ENCODE measurements at places on chromosomes 4 and X. TPM values are rescaled to one million over a fixed set of nuclear protein-coding genes. Genes with fewer than 3 reads are reported as not detected.

RAB9A gene
- total RNA-seq, result 25.7 TPM

GRCh38 chrX:104254442-104255115 is at the start of gene ESX1:
ESX1 (minus strand) TSS chrX:104254933; CDS start chrX:104254849, 84 bp downstream.
- no peak for DNase-seq

ZDHHC9 gene
- total RNA-seq, result 8.3 TPM

GRCh38 chr4:41994461-41994985 is 4.2 kb downstream of the SLC30A9 start:
- no peak for DNase-seq

DNA sequence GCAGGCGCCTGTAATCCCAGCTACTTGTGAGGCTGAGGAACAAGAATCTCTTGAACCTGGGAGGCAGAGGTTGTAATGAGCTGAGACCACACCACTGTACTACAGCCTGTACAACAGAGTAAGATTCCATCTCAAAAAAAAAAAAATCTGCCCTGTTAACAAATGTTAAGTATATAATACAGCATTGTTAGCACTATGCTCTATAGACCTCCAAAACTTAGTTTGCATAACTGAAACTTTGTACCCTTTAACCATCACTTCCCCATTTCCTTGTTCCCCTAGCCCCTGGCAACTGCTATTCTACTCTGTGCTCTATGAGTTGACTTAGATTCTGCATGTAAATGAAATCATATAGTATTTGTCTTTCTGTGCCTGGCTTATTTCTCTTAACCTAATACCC is 76.7 kb downstream of the TAB3 start:
- no peak for DNase-seq

- peak; percentile 22 for DNase-seq
Measured at GRCh38 chrX:9465380-9466123, 694 bp downstream of the TBL1X start.
